Stimulated activated CD4-positive, alpha-beta T cell treated with anti-CD3 and anti-CD28 coated beads, Interleukin-4, amount 100 ng/mL, for 48 hours (primary cell): ENCODE measurements at places on chromosomes 16 and 17.

DNA sequence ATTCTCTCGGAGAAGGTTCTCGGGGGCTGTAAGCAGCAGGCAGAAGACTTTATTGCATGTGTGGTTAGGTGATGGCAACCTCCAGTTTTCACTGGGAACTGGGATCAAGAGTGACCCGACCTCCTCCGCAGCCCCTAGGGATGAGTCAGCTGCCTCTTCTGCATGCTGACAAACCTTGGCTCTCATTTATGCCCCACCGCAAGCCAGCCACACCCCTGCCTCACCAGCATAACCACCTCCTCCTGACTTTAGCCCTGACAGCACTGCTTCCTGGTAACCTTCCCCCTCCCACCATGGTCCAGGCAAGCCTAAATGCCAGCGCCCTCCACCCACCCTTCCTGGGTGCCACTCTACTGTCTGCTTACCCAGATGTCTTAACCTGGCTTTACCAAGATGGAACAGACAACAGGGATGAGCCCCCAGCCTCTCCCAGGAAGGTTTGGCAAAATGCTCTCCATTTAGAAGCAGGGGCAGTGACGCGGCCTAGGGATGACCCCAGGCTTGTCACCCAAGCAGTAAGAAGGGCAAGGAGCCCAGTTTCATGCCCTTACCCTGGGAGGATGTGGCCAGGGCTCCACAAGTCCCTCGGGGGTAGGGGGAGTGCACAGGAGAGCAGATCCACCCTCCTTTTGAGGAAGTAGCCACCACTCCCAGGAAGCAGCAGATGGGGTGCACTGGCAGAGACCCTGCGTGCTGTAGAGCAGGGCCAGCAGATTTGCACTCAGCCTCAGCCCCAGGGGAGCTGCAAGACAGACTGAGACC lies 73.5 kb downstream of the GOSR1 start:
- DNase-seq: no peak

- no peak for DNase-seq
Observed at GRCh38 chr16:49701789-49702494, 154.0 kb downstream of the ZNF423 start.

- no peak for DNase-seq
Observed at GRCh38 chr16:75267631-75268264, 16.3 kb upstream of the BCAR1 start.

GRCh38 chr16:80695020-80695419 lies 109.4 kb downstream of the CDYL2 start:
- DNase-seq: no peak

DNA sequence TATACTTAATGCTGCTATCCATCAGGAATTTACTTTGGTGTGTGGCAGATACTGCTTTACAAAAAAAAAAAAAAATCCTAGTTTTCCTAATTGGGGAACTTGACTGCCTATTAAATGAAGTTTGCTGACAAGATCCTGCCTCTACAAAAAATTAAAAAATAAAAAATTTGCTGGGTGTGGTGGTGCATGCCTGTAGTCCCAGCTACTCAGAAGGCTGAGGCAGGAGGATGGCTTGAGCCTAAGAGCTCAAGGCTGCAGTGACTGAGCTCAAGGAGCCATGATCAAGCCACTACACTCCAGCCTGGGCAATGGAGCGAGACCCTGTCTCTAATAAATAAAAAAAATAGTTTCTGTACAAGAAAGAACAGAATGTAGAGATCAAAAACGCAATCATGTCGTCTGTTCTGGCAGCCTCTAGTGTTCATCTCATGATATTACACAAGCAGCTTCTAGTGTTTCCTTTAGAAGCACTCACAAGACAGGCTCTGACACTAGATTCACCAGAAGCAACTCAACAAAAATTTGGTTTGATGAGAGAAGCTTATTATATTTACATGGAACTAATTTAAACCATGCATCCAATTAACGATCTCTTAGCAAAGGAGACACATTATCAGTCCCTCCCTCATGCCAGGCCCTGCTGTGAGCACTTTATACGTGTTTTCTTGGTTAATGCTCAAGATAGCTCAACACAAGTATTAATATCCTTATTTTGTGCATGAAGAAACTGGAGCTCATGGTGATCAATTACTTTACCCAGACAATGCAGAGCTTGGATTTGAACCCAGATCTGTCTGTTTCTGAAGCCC lies 6.8 kb upstream of the KRTAP17-1 start:
- no peak for DNase-seq

DNA sequence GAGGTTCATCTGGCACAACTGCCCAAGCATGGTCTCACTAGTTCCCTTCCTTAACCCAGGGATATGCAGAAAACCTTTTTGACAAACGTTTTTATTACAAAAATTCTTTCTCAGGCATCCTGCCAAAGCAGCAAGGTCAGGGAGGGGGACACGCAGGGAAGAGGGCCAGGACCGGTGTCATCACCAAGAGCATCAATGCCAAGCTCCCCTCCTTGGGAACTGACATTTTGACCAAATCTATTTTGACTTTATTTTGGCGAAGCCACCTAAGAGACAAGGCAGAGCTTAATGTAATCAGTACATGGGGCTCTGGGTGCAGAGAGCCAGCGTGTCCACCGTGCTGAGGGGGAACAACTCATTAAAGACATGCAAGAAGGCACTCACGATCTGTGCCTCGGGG lies 265.2 kb downstream of the CBLN1 start:
- no peak for DNase-seq
